Testis (tissue), 5 donors: ENCODE measurements at places on chromosomes 5 and 9. TPM values are rescaled to one million over a fixed set of nuclear protein-coding genes. Genes with fewer than 3 reads are reported as not detected.

PPP3R2 gene
- 18.0 TPM for total RNA-seq

DNA sequence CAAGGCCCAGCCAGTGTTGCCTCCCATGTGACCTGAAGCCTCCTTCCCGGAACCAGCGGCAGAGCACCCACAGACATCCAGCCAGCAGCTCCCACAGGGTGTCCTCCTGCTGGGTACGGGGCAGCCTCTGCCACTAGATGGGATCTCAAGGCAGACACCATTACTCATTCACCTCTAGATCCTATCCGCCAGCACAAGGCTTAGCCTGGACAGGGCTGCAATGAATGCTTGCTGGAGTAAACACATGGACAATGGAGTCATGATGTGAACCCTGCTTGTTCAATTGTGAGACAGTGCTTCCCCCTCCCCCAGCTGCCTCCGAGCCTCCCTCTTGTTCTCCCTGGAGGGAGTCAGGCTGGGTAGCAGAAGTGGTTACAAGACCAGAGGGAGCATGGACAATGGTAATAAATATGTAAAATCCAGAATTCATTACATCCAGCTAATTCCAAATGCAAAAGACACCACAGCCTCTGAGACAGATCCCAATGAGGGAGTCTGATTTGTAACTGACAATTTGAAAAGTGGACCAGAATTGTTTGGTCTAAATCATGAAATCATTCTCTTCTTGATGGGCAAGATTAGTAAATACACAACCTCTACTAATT lies 132.0 kb downstream of the CRB2 start:
- DNase-seq, result no peak

- no peak for DNase-seq
These were observed 53.5 kb downstream of the PHF2 start for GRCh38 chr9:93629920-93630319.

PCDHGB4 gene
- total RNA-seq, result 13.3 TPM

S1PR3 gene
- total RNA-seq, result 7.2 TPM

- DNase-seq, result no peak
These were observed 59.5 kb downstream of the RORB start for GRCh38 chr9:74556685-74557084.

- DNase-seq, result peak; percentile 16
These were observed 721 bp upstream of the MAML1 start for GRCh38 chr5:179731791-179732411.

HMMR gene
- total RNA-seq, result 11.5 TPM

GRCh38 chr5:94745786-94746730 lies 127.6 kb downstream of the SLF1 start:
- no peak for DNase-seq

GRCh38 chr9:113581865-113582697 lies 118.6 kb downstream of the RGS3 start:
- DNase-seq, result peak; percentile 80

GRCh38 chr5:8864053-8864452 lies 681.8 kb downstream of the SEMA5A start:
- no peak for DNase-seq

DNA sequence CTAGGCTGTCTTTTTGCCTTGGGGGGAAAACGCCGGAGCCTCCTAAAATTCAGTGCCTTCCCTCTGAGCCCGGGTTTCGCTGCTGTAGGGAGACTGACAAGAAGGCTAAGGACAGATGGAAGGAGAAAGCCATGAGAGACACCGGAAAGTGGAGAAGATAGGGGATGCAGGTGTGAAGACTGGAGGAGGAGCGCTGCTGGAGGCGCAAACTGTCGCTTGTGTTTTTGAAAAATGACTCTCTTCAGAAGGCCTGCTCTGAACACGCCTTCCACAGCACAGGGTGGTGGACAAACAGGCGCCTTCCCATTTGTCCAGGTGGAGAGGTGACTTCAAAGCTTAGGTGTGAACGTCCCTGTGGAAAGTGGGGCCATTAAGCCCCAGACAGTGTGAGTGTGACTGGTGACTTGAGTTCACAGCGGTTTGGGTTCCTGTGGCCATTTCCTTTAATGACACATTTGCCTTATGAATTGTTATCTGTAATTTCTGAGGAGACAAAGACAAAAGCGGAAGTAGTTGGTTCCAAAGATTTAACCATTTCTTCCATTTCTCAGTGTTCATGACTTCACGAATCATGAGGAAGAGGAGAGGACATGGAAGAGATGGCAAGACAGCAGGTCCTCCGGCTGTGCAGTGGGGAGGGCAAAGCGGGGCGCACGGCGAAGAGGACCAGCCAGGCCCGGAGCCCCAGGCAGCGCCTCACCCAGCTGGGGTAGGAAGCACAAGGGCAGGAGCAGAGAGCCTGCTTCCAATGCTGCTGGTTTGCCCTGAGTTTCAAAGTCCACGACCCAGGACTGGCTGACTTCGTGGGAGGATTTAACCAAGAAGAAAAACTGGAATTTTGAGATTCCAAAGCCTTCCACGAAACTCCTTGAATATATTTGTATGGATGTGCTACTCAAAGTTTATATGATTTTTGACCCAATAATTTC lies 27.8 kb upstream of the SEMA4D start:
- DNase-seq, result no peak

DNA sequence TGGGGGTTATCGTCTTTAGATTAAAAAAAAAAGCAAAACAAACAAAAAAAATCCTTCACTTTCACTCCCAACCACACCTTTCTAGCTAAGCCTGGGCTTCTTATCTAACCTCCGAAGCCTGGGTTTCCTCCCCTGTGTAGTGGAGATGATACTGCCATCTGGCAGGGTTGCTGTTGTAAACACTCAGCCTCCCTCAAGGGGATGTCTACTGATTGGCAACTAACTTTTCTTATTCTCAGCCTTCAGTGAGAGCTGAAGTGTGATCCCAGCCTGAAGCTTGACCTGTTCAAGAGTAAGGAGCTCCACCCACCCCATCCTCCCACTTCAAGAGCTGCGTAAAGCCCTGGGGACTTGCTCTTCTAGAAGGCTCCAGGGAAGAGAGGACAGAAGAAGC lies 21.5 kb upstream of the WWC1 start:
- DNase-seq, result no peak

SELENOP gene
- total RNA-seq, result 125 TPM

DNA sequence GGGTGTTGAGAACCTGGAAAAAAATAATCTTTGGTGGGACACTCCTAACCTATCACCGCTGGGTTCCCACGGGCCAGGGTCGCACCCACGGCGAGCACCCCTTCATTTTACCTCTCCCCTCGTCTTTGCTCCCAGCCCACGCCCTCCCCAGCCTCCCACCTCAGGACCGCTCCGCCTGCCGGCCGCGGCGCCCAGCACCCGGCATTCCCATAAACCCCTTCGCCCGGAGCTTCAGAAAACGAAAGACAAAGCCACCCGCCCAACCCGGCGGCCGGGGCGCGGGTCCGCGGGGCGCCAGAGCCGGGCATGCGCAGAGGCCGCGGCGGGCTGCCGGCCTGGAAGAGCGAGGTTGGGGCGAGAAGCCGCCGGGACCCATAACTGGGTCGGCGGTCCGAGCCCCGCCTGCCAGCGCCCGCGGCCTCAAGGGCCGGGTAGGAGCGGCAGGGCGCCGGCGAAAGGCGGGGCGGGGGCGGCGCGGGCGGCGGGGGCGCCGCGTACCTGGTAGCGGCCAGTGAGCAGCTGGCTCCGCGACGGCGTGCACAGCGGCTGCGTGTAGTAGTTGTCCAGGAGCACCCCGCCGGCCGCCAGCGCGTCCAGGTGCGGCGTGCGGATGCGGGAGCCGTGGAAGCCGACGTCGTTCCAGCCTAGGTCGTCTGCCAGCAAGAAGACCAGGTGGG lies 533 bp downstream of the ARSB start:
- peak; percentile 91 for DNase-seq

DNA sequence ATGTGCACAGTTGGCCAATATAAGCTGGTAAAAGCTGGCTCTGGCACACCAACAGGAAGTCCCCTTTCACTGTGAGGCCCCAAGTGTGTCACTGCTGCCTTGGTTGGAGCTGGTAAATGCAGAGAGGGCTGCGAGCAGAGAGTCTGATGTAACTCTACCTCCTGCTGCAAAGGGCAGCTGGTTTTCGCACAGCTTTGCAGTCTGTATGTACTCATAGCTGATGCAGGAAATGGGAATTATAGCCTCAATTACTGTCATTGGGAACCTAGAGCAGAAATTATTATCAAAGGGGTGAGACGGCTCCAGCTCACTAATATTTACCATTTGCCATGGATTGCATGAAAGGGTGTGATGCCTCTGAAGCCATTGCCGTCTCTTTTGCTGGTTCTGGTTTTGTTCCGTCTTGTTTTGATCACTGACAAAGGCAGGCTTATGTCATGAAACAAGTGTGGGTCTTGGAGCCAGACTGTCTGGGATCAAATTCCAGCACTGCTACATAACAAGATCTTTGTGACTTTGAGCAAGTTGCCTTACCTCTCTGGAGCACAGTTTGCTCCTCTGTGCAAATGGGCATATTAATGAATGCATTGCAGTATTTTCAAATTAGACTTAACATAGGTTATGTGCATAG lies 124.3 kb upstream of the SLC25A48 start:
- DNase-seq, result no peak

GRCh38 chr5:132136906-132137305 lies 63.3 kb downstream of the CSF2 start:
- DNase-seq, result no peak

DNA sequence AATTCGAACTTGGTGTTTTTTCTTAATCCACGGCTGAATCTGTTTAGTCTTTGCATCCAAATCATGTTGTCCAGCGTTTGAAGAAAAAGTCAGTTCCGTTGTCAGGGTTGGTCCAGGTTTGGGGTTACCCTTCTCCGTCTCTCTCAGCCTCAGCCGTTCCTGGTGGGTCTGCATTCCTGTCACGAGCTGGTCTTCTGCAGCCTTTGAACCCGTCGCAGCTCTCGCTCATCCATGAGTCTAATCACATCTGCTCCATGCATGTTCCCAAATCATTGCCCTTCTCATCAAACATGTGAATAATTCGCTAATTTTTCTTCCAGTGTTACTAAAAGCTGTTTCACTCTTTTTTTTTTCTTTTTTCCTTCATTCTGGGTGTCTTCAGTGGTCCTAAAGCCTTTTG lies 39.0 kb upstream of the EXOC3 start:
- DNase-seq, result no peak

SARDH gene
- 7.2 TPM for total RNA-seq

APBA1 gene
- total RNA-seq, result 7.7 TPM

GRCh38 chr9:85617141-85617670 lies 124.5 kb downstream of the AGTPBP1 start:
- DNase-seq, result no peak

- DNase-seq, result peak; percentile 46
These were observed 16.4 kb upstream of the C5orf58 start for GRCh38 chr5:170216257-170216864.
